ENCODE measurements at places on chromosomes 16 and 17. TPM values are rescaled to one million over a fixed set of nuclear protein-coding genes. Genes with fewer than 3 reads are reported as not detected.

Gene RDM1
- 3.9 TPM for total RNA-seq

Gene TBX21
- not detected for total RNA-seq

GRCh38 chr17:55437159-55437605 is 15.5 kb upstream of the MMD start:
- H3K27ac ChIP-seq = 0 out of 2 replicates have a peak overlapping the region, but pooled peaks have one; percentile 16
- peaks cover 4% of the 10 kb centered on the region for H3K4me1 ChIP-seq
- H3K27me3 ChIP-seq = no peaks in the 10 kb centered on the region
- no peak overlapping the region for H3K4me3 ChIP-seq
- no peak for DNase-seq

DNA sequence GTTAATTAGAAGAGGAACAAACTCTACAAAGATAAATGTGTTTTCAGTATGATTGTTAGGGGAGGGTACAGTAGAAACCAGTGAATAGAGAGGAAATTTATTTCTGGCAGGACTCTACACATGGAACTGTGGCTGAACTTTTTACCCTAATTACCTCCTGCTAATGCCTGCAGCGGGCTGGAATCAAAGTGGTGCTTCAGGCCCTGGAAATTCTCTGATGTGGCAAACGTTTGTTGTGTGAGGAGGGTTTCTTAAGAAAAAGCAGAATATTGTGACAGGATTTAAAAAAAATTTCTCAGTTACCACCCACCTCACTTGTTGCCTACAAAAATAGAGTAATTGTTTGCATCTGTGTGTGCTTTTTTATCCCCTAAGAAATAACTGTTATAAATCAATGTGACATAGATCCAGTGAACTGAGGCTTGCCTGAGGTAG is 154.5 kb downstream of the BCAS3 start:
- DNase-seq = no peak
- H3K4me3 ChIP-seq = no peak overlapping the region
- no peaks in the 10 kb centered on the region for H3K36me3 ChIP-seq
- H3K27me3 ChIP-seq = no peaks in the 10 kb centered on the region
- H3K27ac ChIP-seq = no peak overlapping the region
- no peaks in the 10 kb centered on the region for H3K4me1 ChIP-seq

DNA sequence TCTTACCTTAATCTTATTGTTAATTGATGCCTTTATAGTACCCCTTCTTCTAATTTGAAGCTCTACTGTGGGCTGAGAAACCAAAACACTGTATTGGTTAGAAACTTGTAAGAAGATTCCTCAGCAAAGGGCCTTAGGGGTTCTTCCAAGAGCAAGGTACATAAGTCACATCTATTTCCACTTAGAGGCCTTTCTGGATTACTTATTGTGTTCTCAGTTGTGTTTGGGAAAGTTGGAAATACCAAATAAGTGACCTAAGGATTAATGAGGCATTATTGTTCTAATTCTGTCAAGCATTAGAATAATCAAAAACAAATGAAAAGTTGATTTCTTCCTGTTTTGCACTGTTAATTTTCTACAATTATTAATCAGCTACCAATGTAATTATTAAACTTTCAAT is 85.8 kb downstream of the SKAP1 start:
- H3K4me3 ChIP-seq = no peak overlapping the region
- H3K27me3 ChIP-seq = peaks cover 3% of the 10 kb centered on the region
- no peaks in the 10 kb centered on the region for H3K36me3 ChIP-seq
- H3K27ac ChIP-seq = no peak overlapping the region

DNA sequence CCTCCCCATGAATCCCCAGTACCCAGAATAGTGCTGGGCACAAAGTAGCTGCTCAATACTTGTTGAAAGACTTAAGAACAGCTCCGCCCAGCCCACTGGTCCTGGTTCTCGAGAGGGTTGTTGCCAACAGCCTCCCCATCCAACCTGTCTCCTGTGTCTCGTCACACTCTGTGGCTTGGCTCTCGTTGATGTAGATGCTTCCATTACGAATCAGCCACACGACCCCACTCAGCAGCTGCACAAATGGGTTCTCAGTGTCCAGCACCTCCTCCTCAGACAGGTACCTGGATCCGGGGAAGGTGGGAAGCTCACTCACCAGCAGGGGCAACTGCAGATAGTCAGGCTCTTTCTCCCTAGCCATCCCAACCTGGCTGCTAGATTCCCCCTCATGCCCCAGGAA is 2.1 kb downstream of the NAGPA start:
- peaks cover 6% of the 10 kb centered on the region for H3K27me3 ChIP-seq
- no peaks in the 10 kb centered on the region for H3K36me3 ChIP-seq
- peaks cover 24% of the 10 kb centered on the region for H3K4me1 ChIP-seq
- H3K4me3 ChIP-seq = no peak overlapping the region
- no peak for DNase-seq
